Kidney epithelial cell (primary cell): ENCODE measurements at places on chromosomes 3 and 15. TPM values are rescaled to one million over a fixed set of nuclear protein-coding genes. Genes with fewer than 3 reads are reported as not detected.

DNA sequence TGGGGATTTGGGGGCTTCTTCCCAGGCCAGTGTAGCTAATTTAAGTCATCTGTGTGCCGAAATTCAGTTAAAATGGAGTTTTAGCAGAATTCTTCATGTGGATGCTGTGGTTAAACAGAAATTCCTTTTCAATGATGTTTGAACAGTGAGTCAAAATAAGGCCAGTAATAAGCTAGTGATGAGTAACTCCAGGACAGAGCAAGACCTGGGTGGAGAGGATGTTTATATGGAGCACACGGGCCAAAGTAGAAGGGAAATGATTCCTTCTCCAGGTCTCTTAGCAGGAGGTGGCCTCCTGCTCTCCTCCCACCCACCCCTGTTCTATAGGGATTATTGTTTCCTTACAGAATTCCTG lies 31.9 kb upstream of the UACA start:
- DNase-seq = peak; percentile 92

GRCh38 chr3:84904816-84905555 lies 53.8 kb upstream of the CADM2 start:
- no peak for DNase-seq

Gene CCDC33
- 0.25 TPM in 1 of 2 replicates, not detected in the other for total RNA-seq

GRCh38 chr15:45594835-45595530 lies 7.8 kb downstream of the BLOC1S6 start:
- DNase-seq = no peak

GRCh38 chr15:65409036-65409631 lies 13.6 kb downstream of the IGDCC4 start:
- peak; percentile 99 for DNase-seq

DNA sequence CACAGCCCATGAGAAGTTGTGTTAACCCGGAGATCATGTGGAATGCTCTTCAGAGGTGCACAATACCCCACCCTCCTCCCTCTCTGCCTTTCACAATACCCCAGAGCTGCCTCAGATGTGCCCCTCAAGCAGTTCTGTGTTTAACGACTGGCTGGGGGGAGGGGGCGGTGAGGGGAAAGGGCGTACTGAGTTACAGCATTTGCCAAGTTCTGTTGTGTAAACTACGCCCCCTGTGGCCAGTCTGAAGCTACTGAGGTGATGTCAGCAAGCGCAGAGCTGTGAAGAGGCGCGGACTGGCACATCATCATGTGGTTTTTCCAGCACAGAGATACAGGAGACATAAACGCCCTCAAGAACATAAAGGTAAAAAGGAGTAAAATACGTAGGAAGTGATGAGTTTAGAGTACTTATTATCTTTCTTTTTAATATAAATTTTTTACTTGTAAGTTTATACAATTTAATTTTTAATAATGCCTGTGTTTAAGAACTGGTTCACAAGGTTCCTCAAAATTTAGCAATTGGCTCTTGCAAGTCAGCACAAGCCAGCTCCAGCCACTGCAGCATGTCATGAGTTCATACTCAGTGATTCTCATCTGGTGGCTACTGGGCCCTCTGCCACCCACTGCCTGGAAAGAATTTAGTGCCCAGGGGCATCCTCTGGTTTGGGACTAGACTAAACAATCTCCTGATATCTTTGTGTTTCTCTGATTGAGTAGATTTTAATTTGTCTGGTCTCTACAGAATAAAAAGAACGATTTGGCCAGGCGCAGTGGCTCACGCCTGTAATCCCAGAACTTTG lies 1.7 kb downstream of the EPB42 start:
- DNase-seq = no peak

- no peak for DNase-seq
Observed at GRCh38 chr3:99236576-99236975, 335.1 kb upstream of the DCBLD2 start.

- no peak for DNase-seq
Observed at GRCh38 chr15:67172172-67172571, 82.3 kb downstream of the AAGAB start.

Gene WDR93
- total RNA-seq = 0.25 and 0.41 TPM in 2 replicates

DNA sequence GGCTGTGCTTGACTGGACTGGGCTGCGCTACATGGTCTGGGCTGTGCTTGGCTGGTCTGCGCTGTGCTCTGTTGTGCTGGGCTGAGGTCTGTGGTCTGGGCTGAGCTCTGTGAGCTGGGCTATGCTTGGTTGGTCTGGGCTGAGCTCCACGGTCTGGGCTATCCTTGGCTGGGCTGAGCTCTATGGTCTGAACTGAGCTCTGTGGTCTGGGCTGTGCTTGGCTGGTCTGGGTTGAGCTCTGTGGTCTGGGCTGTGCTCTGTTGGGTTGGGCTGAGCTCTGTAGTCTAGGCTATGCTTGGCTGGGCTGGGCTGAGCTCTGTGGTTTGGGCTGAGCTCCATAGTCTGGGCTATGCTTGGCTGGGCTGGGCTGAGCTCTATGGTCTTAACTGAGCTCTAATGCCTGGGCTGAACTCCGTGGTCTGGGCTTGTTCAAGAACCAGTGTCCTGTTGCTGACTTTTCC lies 92.0 kb downstream of the PLXNA1 start:
- DNase-seq = peak; percentile 42

Gene GPX1
- 422 and 502 TPM in 2 replicates for total RNA-seq

Gene TGM4
- total RNA-seq = not detected in 2 replicates

GRCh38 chr3:192275741-192276355 lies 451.5 kb downstream of the FGF12 start:
- no peak for DNase-seq

Gene CA12
- total RNA-seq = 2.9 and 4.3 TPM in 2 replicates

- no peak for DNase-seq
Observed at GRCh38 chr3:4980229-4981203, 1.3 kb downstream of the BHLHE40 start.

DNA sequence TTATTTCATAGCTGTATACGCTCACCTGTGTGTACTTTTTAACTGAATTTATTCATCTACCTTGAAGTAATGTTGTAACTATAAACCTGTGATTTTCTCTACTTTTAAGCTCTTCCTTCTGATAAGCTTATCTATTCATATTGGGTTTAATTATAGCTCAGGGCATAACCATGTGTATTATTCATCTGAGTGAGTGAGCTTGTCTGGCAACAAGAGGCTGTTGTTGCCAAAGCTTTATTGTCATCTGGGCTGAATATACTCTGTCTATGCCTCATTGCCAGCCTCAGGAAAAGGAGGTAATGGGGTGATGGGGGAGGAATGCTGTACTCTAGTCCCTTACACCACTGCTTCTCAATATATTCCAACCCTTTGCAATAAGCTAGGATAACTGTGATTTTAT lies 292.4 kb downstream of the UBE2E2 start:
- DNase-seq = no peak

GRCh38 chr3:113249111-113249510 lies 37.8 kb downstream of the BOC start:
- DNase-seq = no peak

DNA sequence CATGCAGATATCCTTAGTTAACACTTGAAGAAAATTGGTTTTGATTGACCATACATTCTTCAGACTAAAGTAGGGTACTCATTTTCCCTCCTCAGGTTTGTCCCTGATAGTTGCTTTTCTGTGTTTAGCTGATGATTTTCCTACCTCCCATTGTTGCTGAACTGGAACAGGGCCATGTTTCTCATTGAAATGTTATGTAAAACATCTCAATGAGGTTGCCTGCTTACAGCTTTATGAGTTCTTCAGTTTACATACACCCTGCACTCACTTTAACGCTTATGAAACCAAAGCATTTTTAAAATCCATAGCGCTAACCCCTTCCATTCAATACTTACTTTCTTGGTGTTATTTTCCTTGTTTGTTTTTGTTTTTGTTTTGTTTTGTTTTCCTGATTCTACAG lies 61.9 kb downstream of the HMG20A start:
- no peak for DNase-seq

- no peak for DNase-seq
Observed at GRCh38 chr3:27630885-27631284, 91.2 kb downstream of the EOMES start.

- peak; percentile 1 for DNase-seq
Observed at GRCh38 chr3:189186101-189186500, 14.3 kb downstream of the TPRG1 start.

DNA sequence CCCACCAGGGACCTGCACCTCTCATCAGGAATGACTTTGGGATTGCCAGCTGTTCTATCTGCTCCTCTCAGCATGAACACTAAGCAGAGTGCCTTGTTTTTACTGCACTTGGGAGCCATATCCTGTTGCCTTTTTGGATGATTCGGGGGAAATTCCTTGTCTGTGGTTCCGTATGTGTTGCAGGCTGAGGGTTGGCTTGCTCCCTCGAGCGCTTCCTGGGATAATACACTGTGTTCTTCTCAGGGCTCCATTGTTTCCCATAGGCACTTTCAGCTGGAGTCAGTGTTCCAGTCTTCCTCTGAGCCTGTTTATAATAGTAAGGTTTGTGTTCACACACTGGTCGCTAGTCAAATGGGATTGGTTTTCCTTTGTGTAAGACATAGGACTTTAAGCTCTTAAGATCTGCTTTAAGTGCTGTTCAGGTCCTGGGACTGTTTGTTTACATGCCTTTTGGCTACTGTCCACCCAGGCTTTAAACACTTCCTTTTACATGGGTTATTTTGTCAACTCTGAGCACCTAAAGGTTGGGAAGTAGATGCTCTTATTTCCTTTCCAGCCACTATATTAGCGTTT lies 23.4 kb downstream of the BOC start:
- no peak for DNase-seq

DNA sequence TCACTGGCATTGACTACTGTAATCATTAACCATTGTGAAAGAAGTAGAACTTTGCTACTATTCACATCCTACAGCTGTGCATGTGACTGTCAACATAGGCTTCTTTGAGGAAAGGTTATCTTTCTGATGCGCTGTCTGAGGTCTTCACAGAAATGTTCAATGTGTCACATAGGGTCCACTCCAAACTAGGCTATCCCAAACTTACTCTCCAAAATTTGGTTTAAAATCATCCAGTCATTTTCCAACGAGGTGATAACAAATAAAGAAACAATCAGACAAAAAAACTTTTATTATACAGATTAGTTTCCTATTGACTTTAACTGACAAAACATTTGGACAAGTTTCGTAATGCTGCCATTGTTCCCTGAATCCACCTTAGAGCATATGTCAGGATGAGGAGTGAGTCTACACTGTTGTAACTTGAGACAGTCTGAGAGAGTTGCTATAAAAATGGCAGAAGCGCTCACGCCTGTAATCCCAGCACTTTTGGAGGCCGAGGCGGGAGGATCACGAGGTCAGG lies 511.6 kb downstream of the PLOD2 start:
- no peak for DNase-seq

Gene TMOD2
- total RNA-seq = 4.1 and 5.5 TPM in 2 replicates

DNA sequence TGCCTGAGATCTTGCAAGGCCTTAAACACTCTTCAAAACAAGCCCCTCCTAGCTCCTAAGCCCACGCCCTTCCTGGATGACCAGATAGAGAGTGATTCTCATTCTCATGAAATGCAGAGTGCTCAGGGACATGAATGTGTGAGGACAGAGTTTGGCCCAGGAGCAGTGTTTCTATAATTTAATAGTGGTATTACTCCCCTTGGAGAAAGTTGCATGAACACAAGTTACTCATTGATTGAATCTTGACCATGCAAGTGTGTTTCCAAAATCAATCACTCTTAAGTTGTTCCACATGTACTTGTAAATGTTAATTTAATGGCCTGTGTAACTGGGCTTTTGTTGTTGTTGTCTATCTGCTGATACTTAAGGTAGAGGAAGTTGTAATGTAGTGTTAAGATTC lies 181.6 kb downstream of the ADAMTSL3 start:
- no peak for DNase-seq

Gene GOLGA8G
- not detected in 2 replicates for total RNA-seq

DNA sequence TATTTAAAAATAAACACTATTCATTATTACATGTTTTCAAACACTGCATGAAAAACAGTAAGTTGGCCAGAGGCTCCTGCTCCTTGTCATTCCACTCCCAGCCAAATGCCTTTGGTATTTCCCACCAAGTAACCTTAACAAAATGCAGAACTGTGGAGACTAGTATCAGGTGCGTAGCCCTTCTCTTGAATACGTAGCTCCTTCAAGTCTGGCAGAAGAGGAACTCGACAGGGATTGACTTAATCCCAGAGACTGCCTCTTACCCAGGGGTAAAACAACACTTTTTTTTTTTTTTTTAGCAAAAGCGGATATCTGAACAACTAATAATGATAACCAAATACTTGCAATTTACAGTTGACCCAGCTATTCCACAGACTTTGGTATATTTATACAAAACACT lies 738 bp downstream of the COMMD2 start:
- DNase-seq = no peak

DNA sequence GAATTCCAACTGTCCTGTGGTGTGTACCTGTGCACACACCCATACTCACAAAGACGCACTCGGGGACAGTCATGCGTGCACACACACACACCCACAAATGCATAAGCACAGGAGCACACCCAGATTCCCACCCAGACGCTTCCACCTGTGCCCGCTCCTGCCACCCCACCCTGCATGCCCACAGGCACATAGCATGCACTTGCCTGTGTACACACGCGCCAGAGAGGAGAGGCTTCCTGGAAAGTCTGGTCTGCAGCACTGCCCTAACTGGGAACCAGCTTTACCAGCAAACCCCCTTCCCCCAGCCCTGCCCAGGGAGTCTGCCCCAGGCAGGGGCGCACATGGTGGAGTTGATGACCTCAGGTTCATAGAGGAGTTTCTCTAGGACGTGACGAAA lies 246.2 kb downstream of the UACA start:
- DNase-seq = no peak

Gene TMCO5A
- not detected in 2 replicates for total RNA-seq

GRCh38 chr3:124570232-124570631 lies 160.0 kb upstream of the UMPS start:
- no peak for DNase-seq

GRCh38 chr3:184506561-184506991 lies 55.0 kb upstream of the EPHB3 start:
- DNase-seq = no peak

- no peak for DNase-seq
Observed at GRCh38 chr3:42546691-42547213, 35.0 kb downstream of the SEC22C start.

GRCh38 chr3:23567917-23568316 lies 237.8 kb upstream of the UBE2E1 start:
- peak; percentile 92 for DNase-seq

- no peak for DNase-seq
Observed at GRCh38 chr15:50077651-50078050, 41.4 kb downstream of the ATP8B4 start.

Gene SAXO2
- total RNA-seq = 0.79 and 0.96 TPM in 2 replicates

- no peak for DNase-seq
Observed at GRCh38 chr15:39511916-39512260, 69.0 kb upstream of the THBS1 start.

Gene CD96
- total RNA-seq = not detected in 2 replicates

Gene GABRR3
- not detected in 2 replicates for total RNA-seq

DNA sequence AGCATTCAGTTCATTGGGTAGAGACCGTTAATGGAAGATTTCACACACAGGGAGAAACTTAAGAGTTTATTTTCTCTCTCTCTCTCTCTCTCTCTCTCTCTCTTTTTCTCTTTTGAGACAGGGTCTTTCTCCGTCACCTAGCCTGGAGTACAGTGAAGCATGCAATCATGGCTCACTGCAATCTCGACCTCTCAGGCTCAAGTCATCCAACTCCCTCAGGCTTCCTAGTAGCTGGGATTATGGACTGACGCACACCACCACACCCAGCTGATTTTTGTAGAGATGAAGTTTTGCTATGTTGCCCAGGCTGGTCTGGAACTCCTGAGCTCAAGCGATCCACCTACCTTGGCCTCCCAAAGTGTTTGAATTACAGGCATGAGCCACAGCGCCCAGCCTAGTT lies 1.6 kb downstream of the WDR72 start:
- DNase-seq = no peak

- DNase-seq = no peak
Observed at GRCh38 chr3:13507570-13508339, 27.6 kb downstream of the HDAC11 start.
